PC-3 (cell line): ENCODE measurements at places on chromosomes 2 and 18.

DNA sequence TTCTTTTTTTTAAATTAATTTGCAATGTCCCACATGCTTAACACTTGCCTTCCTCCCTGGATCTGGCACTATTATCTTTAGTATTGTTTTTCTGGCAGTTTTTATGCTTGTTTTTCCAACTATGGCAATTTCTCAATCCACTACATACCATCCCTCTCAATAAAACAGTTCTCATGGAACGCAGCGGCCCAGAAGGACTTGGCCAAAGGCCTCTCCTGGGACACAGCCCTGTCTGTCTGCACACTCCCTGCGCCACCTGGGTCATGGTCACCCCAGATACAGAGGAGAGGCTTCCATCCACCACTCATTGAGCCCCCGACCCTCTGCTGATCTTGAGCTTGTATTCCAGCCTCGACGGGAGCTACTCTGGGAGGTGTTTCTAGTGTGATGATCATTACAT lies 91.2 kb downstream of the TWIST2 start:
- no peak overlapping the region for H3K4me3 ChIP-seq
- H3K27ac ChIP-seq = no peak overlapping the region
- DNase-seq = no peak
- H3K27me3 ChIP-seq = no peaks in the 10 kb centered on the region

DNA sequence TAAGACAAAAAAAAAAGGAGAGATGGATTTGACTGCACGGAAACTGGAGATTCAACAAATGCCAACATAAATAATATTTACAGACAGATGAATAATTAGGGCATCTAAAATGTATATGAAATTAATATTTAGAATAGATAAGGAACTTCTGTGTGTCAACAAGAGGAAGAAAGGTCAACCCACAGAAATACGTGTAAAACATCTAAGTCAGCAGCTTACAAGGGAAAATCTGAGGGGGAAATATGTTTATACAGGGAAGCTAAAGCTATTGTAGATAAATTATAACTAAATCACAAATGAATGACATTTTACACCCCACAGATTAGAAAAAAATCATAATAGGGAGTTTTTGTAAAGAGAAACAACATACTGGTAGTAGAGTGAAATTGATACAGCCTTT lies 159.9 kb downstream of the PIEZO2 start:
- no peak overlapping the region for H3K27ac ChIP-seq
- no peaks in the 10 kb centered on the region for H3K36me3 ChIP-seq
- no peak for DNase-seq

DNA sequence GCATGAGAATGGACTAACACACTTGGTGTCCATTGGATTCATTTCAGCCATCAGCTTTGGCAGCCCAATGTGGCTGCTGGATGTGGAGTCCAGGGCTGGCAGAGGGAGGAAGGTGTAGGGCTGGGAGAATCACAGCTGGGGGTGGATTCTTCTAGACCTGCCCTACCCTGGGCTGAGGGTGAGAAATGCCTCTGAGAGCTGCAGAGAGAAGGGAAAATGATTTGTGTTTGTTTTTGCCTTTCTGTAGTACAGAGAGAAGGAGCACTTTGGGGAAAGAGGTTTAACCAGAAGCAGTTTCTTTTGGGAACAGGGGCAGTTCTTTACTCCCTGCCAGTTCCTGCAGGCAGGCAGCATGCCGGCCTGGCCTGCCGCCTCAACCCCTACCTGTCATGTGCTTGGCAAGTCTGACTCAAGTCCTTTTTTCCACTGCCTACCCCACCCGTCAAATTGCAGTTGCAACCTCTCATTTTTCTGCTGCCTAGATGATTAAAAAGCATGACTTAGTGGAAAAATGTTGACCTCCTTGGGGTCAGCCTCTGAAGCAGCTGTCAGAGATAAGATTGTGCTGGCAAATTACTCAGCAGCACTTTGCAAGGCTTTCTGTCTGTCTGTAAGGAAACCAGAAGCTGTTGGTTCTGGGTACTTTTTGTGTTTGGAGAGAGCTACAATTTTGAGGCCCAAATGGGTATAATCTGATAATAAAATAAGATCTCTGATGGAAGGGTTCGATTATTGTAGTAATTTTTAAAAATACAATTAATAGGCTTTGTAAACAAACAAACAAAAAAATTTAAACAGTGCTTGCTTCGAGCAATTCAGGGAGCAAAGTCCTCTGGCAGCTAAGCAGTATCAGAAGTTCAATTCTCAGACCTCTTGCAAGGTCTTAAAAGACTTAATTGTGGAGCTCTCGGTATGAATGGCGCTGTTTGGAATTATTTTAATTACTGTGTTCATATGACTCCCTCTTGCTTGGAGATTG lies 21.7 kb downstream of the LBH start:
- H3K27ac ChIP-seq = no peak overlapping the region
- DNase-seq = peak; percentile 25
- H3K27me3 ChIP-seq = peaks cover 5% of the 10 kb centered on the region; the same call in 1 of the 2 replicates
- no peak overlapping the region for H3K4me3 ChIP-seq
- H3K36me3 ChIP-seq = no peaks in the 10 kb centered on the region

DNA sequence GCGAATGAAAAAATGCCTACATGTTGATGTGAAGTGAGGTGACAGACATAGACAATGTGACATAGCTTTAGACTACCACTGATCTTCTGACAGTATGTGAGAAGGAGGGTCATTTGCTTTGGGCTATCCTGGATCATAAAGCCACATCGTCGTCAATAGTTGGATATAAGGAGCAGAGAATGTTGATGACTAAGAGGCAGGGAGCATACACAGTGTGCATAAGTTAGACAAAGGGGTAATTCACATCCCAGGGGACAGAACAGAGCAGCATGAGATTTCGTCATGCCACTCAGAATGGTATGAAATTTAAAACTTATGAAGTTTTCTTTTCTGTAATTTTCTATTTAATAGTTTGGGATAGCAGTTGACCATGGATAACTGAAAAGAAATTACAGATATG lies 403.2 kb downstream of the DSC3 start:
- DNase-seq = no peak
- H3K4me1 ChIP-seq = no peaks in the 10 kb centered on the region
- no peaks in the 10 kb centered on the region for H3K27me3 ChIP-seq
- no peaks in the 10 kb centered on the region for H3K36me3 ChIP-seq
- H3K27ac ChIP-seq = no peak overlapping the region
- H3K4me3 ChIP-seq = no peak overlapping the region
